ENCODE measurements at places on chromosomes 16 and 17.

GRCh38 chr17:15431766-15432165 is 35.7 kb downstream of the CDRT4 start:
- DNase-seq = no peak

DNA sequence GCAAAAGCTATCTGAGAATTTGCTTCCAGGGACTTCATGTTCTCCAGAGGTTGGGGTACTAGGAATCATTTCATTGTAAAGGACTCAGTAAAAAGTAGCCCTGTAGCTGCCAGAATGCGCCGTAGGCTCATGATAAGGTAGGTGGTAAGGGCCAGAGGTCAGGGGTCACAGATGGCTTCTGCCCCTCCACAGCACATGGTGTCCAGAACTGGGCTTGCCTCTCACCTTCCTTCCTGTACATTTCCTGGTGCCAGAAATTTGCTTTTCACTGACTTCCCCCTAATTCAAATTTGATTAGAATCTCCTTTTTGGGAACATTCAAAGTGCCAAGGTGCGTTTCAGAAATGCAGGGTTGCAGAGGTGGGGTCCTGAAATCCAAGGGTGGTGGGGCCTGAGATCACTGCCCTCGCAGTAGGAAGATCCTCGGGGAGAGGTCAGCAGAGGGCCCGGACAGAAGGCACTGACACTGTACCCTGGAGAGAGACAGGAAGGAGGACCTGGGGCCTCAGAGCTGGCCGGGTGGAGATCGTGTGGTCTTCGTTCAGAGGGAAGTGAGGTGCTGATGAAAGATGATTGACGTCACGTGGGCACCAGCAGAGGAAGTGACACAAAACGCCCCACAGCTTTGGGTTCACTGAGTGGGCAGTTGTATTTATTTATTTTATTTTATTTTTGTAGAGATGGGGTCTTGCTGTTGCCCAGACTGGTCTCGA is 25.5 kb upstream of the METRNL start:
- no peak for DNase-seq

DNA sequence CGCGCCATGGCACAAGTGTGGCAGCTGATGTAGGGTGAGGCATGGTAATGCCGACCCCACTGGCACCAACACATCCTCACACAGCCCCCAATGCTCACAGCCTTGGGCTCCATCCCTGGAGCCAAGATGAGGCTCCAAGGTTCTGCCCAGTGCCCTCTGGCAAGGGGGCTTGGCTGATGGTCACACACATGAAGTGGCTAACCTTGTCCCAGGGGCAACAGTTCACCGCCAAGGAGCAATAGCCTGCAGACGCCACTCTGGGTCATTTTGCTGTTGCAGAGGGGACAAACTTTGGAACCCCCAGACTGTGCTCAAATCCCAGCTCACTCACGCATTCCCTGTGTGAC is 26.8 kb downstream of the TNFRSF13B start:
- DNase-seq = no peak

- DNase-seq = no peak
These were observed 382.2 kb downstream of the MAF start for GRCh38 chr16:79218351-79218750.

DNA sequence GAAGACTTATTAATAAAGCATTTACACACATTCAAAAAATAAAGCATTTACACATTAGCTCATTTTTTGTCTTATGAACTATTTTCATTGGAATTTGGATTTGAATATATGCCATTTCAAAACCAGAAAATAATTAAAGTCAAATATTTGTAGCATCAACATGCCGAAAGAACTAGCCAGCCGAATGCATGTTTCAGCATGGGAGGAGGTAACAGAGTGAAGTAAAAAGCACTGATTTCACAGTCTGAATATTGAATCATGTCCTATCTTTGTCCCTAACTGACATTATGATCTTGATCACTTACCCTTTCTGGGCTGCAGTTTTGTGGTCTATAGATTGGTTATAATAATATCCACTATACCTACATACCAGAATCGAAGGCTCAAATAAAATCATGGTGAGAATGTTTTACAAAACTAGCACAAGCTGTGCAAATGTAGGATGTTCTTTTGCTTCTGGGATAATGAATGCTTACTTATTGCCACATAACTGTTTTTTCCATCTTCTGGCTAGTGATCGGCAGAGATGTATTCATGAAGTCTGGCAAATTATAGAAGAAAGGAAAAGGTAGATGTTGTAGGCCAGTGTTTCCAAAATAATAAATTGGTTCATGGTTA is 84.7 kb downstream of the TUBD1 start:
- DNase-seq = no peak

DNA sequence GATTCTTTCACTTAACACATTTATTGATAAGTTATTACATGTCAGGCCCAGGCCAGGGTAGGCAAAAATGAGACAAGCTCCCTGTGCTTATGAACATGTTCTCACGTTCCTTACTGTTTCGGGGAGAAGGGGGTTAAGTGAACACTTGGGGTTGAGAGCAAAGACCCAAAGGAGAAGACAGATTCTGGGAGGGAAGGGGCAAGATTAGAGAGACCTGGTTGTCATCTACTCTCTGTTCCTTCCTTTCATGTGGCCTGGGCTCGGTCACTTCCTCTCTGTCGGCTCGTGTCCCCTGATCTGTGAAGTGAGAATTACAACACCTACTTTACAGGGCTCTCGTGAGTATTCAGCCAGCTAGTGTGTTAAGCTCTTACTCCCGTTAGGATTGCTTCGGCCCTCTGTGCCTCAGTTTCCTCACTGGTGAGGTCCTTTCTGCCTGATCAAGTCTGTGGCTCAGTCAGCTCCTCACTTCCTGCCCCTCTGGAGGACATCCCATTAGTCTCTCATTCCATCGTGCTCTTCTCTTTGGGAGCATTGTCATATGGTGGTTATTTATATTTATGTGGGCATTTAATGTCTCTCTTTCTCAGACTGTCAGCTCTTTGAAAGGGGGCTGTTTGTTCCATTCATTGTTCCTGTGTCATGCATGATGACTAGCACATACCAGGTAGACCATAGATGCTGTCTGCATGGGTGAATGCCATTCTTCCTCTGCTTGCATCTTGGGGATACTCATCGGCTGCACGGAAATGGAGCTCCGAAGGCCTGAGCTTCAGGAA is 38.9 kb downstream of the PLCG2 start:
- no peak for DNase-seq

DNA sequence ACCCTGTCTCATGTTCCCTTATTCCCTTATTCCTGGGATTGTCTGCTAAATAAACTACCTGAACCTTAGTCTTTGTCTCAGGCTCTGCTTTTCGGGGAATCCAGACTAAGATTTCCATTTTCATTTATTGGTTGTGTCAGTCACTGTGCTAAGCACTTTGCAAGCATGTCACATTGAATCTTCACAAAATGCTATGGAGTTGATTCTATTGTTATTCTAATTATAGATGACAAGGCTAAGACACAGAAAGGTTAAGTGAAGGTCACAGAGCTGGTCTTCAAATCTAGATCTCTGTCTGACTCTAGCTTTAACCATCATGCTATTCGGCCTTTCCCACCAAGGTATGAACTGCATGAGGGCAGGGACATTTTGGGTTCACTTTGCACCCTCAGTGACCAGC is 13.4 kb upstream of the CES5A start:
- DNase-seq = no peak

GRCh38 chr16:48235058-48235555 is 9.0 kb upstream of the LONP2 start:
- DNase-seq = no peak

DNA sequence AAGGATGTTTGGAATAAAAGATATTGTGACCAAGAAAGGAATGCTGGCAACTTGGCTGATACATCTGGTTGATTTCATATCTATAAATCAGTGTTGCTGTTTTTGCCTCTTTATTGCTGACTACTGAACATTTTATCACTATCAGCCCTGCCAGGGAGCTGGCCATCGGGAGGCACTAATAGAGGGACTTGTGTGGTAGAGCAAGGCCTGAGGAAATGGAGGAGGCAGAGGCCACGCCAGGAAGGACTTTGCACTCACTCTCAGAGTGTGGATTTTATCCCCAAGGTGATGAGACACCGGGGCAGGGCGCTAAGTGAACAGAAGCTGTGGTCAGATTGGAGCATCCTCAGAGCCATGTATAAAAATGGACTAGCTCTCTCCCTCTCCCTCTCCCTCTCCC is 9.3 kb upstream of the CYB561 start:
- no peak for DNase-seq

GRCh38 chr17:42850954-42851353 is at the start of gene AOC3:
Gene AOC3 (plus strand): TSS chr17:42851199. CDS start chr17:42851344, 145 bp downstream.
- no peak for DNase-seq

GRCh38 chr17:28368915-28369683 is 1.0 kb downstream of the VTN start:
- no peak for DNase-seq

DNA sequence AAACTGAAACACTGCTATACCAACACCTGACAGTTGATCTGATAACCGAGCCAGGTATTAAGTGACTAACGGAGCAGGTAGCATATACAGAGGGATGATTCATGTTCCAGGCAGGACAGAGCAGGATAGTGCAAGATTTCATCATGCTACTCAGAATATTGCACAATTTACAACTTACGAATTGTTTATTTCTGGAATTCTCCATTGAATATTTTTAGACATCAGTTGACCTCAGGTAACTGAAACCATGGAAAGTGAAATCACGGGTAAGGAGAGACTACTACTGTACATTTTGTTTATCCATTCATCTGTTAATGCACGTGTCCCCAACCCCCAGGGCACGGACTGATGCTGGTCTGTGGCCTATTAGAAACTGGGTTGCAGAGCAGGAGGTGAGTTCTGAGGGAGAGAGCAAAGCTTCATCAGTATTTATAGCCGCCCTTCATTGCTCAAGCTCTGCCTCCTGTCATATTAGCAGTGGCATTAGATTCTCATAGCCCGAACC is 14.5 kb upstream of the PPM1E start:
- no peak for DNase-seq

- no peak for DNase-seq
These were observed 150.1 kb downstream of the IRF8 start for GRCh38 chr16:86048882-86049585.

DNA sequence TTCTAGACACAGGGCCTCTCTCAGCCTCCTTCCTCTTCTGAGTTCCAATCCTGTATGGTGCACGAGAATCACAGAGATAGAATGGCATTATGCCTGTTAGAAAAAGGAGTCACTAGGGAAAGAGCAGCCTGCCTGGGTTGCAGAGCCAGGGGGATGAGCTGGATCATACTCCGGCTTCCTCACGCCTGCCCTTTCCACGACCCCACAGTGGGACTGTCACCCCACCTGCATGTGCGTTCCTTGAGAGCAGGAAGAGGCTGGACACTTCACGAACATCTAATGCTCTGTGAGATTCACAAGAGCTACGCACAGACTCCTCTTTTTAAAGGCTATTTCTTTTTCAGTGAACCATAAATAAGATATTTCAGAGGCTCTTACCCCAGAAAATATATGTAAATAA is 54.8 kb downstream of the N4BP1 start:
- no peak for DNase-seq

DNA sequence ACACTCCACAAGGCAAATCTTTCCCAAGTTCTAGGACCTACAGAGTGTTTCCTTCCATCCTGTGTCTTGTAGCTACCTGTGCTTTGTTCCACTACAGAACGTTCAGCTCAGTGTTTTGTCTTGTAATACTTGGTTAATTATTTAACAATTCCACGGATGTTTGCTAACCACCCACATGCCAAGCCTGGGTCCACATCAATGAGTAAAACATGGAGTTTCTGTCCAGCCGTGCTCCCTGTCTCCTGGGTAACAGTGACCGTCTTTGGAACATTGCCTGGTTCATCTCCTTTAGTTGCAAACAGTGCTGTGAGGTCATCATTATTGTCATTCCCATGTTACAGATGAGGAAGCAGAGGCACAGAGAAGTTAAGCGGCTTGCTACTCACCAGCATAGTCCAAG is 41.3 kb downstream of the IRF8 start:
- peak; percentile 39 for DNase-seq

DNA sequence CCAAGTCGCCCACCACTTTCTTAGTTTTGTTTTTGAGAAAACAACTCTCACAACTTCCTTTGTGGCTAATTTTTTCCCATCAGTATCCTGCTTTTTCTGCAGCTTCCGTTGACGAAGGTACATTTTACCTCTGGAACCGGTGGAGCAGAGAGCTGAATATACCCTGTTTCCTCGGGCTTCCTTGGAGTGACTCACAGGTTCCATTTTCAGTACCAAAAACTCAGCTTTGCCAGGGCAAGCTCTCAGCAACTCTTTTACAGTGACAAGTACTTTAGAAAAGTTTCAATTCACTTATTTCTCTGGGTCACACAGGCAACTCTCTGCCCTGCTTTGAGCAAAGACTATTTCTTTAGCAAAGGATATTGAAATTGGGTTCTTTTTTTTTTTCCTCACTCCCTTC is 318.9 kb downstream of the SNX29 start:
- DNase-seq = peak; percentile 21

- no peak for DNase-seq
These were observed 111.4 kb upstream of the MYOCD start for GRCh38 chr17:12554251-12554650.

- no peak for DNase-seq
These were observed 756.0 kb upstream of the RBFOX1 start for GRCh38 chr16:6576606-6577005.

GRCh38 chr16:66429290-66429962 is 2.3 kb downstream of the BEAN1 start:
- no peak for DNase-seq

DNA sequence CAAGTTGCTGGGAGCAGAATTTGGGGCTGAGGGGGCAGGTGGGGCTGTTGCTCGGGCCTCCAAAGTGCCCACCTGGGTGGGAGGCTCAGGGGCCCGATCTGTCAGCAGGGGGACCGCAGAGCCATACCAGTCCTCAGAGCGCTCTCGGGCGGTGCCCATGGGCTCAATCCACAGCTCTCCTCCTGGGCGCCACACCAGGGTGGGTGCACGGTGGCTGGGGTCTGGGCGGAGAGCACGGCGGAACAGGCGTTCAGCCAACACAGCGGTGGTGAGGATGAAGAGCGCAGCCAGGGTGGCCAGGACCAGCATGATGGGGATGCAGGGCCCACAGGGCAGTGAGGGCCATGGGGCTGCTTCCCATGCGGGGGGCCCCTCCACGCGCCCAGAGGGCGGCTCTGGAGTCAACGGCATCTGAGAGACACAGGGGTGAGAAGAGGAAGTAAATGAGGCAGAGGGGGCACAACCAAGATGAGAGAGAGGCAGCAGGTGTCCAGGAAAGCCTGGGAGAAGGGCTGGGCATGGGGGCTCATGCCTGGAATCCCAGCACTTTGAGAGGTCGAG is 1.2 kb downstream of the C16orf54 start:
- no peak for DNase-seq

- DNase-seq = no peak
These were observed 15.7 kb downstream of the DHX38 start for GRCh38 chr16:72109300-72109699.

GRCh38 chr16:58882292-58882691 is 148.2 kb upstream of the GOT2 start:
- no peak for DNase-seq

- DNase-seq = no peak
These were observed 257.1 kb downstream of the FTO start for GRCh38 chr16:53960954-53961616.

All from kidney epithelial cell (primary cell).